ENCODE measurements at places on chromosomes 4 and X.

- DNase-seq, result no peak
Observed at GRCh38 chr4:53010318-53010717, 148.2 kb downstream of the RASL11B start.

DNA sequence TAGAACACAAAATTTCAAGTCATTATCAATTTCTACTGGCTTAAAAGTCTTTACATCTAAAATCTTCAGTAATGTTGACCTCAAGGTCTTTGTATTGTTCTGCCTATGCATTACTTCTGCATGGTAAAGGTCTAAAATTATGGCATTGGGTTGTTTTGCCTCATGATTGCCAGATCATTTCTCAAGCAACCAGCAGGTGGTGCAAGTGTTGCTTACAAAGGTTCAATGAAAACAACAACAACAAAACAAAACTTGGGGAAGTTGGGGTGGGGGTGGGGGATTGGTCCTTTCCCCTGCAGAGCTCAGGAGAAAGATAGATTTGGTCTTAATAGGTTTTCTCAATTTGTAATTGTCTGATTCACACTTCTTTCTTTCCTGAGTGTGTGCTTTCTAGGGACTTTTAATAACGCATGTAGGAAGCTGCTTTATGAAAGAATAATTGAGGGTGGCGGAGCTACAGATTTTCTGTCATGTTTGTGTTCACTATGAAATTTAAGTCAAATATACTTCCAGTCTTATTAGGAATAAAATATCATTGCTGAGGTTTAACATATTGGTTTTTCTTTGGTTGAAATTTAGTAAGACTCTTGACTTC lies 145.1 kb downstream of the COL4A5 start:
- peak; percentile 12 for DNase-seq

- no peak for DNase-seq
Observed at GRCh38 chrX:10755439-10756334, 135.3 kb upstream of the MID1 start.

GRCh38 chr4:2058264-2059045 lies 672 bp upstream of the NAT8L start:
- no peak for DNase-seq

GRCh38 chr4:73259571-73260090 lies 1.0 kb upstream of the ANKRD17 start:
- DNase-seq, result peak; percentile 2

- DNase-seq, result no peak
Observed at GRCh38 chr4:113276464-113277170, 227.2 kb downstream of the ANK2 start.

GRCh38 chrX:63661676-63662075 lies 123.3 kb downstream of the ARHGEF9 start:
- DNase-seq, result no peak

- peak; percentile 44 for DNase-seq
Observed at GRCh38 chrX:149908308-149908707, 21.1 kb upstream of the HSFX4 start.

DNA sequence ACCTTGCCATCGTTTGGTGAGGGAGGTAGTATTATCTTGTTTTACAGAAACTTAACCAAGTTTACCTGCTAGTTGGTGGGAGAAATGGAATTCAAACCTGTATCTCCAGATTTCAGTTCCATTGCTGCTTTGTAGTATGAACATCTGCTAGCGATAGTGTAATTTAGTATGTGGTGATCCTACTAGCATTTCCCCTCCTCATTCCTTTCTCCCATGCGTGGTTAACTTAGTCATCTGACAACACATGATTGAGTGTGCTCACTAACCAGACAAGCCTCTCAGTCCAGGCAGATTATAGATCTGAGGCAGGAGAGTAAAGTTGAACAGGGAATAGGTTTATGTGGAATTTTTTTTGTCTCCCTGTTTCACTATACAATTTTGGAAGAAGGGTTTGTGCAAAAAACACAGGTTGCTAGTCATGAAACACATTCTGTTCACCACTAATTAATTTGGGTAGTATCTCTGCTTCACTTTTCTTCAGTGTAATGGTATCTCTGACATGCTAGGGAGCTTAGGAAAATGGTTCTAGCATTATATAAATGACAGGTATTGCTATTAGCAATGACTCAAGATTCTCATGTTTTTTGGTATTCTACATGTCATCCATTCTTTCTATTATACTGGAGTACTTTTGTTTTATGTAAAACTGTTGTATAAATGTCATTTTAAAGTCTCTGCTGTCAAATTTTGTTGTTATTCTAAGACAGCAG lies 21.7 kb downstream of the RBPJ start:
- DNase-seq, result no peak

- DNase-seq, result peak; percentile 4
Observed at GRCh38 chr4:43776371-43776770, 672.2 kb downstream of the KCTD8 start.

DNA sequence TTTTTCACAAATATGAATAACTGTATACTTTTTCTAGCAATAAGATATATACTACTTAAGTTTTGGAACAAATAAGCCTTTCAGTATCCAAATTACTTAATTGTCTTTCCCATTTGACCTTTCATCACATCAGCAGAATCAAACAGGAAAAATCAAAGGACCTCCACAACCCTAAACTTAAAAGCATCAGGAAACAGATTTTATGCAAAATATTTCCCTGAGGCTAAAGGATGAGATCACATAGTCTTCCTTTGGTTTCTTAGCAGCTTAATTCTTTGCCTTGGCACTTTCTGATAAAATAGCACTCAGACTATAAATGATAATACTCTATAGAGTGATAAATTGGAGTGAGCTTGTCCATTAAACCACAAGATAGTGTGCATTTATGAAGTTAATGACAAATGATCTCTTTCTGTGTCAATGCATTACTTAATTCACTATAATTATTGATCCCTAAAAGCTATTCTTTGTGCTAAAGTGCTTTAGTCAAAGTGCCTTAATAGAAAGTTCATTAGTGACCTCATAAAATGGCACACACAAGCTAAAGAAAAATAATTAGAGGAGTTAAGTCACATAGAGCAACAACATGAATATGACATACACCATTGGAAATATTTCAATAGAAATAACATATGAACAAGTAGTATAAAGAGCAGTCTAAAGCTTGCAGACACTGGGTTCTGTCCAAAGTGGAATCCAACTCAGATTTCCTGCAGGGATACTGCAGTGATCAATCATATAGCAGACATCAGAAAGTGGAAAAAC lies 15.7 kb upstream of the NDST3 start:
- no peak for DNase-seq

DNA sequence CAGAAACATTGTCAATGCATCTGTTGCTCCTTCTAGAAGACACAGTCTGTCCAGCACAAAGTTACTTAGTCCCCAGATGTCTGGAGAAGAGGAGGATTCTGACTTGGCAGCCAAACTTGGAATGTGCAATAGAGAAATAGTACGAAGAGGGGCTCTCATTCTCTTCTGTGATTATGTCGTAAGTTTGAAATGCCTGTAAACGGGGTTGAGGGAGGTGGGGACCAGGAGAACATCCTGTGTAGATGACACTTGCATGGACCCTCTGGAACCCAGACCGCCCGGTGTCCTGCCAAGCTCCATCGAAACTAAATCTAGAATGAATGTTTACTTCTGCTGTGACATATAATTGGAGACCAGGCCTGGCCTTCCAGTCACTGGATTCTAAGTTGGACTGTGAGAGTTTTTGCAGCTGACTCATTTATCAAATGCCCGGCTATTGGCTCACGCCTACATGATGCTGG lies 45.0 kb upstream of the MSANTD1 start:
- no peak for DNase-seq

DNA sequence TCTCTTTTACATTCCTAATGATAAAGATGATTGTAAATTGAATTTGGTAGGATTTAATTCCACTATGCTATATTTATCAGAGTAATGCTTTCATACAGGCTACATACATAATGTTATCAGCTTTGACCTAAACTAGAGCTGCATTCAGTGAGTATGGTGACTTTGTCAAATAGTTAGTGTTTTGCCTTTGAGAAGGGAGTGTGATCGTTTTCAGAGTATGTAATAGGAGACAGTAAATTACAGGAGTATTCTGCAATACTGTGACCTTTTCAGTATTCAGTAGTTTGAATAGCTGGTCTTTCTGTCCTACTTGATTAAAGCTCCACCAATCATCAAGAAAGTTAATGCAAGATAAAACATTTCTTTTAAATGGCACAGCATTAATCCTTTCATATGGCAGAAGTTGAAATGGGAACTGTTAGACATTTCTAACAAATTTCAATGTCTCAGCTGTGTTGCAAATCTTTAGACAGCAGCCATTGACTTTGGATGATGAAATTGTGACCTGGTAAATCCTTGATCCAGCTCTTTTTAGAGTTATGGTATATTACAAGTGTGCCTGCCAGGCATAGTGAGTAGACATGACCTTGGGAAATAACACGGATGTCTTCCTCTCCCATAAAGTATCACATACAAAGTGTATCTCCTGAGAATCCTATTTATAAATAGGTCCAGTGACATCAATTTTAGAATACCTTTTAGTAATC lies 455.3 kb downstream of the KCTD8 start:
- DNase-seq, result no peak

DNA sequence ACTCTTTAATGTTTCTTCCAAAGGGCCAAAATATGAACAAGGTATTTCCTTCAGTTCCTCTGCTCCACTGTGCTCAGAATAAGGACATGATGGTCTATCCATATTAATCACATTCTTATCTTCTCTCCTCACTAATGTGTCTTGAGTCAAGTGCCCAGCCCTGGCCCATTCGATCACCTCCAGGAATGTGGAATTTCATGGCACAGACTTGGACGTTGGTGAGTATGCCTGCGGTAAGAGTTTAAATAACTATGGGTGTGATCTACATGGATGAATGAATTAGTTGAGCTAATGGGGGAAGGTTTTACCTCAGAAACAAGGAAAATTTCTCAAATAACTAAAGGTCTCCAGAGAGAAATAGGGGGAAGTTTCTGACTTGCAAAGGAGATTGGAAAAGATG lies 174.0 kb downstream of the NPFFR2 start:
- DNase-seq, result no peak

DNA sequence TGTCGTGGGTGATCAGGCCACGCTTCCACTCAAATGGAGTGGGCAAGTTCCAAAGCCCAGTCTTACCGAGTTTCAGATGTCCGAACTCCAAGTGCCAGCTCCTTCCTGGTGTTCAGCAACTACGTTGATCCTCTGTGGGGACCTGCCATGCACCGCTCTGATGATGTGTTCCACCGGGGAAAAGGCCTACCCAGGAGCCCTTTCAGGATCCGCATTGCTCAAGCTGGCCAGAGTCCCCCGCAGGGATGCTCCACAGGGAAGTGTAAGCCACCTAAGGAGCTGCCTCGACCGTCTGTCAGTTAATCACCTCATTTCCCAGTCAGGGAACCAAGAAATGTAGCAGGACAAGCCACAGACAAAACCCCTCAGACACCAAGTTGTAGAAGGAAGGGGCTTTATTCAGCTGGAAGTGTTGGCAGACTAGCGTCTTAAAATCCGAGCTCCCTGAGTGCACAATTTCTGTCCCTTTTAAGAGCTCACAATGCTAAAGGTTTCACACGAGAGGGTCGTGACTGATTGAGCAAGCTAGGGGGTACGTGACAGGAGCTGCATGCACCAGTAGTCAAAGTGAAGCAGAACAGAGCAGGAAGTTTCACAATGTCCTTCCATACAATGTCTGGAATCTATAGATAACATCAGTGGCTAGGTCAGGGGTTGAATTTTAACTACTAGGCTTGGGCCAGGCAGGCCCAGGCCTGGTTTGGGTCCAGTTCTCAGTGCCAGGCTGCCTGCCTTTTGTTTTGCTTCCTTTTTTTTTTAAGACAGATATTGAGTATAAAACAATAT lies 126.2 kb upstream of the ZDHHC15 start:
- DNase-seq, result no peak

DNA sequence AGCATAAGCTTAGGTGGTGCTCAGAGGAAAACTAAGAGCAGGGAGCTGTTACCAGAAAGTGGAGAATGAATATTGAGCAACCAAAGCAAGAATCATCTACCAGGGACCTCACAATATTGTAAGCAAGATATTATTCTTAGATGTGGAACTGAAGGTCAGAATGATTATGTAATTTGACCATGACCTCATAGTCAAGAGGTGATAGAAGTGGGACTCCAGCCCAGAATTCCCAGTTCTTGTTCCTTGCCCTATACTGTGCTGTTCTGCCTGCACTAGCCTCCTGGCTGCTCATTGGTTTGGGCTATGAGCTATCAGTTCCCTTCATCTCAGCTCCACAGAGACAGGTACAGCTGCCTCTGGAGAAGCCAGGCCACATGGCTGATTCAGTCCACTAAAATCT lies 229.4 kb downstream of the LDB2 start:
- no peak for DNase-seq

- no peak for DNase-seq
Observed at GRCh38 chr4:76996445-76996844, 46.9 kb downstream of the SEPTIN11 start.

GRCh38 chr4:133799717-133800315 lies 401.8 kb downstream of the PABPC4L start:
- no peak for DNase-seq

DNA sequence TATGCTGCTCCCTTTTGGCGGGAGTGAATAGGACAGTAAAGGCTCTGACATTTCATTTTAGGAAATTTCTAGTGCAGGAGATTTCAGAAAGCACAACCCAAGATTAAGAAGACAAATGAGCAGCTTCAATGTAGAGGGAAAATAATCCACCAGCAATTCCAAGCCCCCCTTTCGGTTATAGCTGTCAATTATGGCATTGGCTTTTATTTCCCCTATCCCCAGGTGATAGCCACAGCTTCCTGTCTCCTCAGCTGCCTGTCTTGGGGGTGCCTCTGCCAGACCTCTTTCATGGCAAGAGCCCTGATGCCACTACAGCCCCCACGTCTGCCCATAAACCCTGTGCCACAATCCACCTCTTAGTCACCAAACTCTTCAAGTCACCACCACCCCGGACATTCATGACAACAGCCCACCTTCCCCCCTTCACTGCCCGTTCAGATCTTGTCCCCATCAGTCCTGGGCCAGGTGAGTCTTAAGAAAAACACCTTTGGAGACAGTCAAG lies 48.4 kb upstream of the CLNK start:
- no peak for DNase-seq

DNA sequence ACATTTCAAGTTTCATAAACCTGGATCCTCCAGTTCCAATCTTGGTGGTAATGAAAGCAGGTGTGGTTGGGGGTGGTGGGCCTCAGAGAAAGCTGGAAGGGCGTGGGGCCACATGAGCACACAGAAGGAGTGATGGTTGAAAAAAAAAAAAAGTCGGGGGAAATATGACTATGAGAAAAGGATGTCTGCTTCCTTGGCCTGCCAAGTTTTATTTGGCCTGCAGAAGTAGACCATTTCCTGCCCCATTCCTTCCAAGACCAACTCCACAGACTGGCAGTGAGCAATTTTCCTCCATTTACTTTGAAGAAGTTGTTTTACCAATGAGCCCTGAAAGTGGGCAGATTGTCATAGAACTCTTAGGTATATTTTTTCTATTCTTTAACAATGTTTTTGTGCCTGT lies 43.3 kb downstream of the LNX1 start:
- no peak for DNase-seq

DNA sequence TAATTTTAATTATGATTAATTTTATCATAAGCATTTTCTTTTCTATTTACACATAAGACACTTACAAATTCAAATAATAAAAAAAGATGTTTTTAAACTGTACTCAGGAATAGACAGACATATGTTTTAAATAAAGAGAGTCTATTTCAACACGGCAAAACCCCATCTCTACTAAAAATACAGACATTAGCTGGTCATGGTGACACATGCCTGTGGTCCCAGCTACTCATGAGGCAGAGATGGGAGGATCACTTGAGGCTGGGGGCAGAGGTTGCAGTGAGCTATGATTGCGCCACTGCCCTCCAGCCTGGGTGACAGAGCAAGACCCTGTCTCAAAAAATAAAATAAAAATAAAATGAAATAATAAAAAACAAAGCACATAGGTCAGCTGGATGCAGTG lies 14.8 kb downstream of the FAM9B start:
- no peak for DNase-seq

Measured in RPMI8226 (cell line).